ENCODE measurements at places on chromosomes 1 and 21.

- DNase-seq: no peak
These were observed 966 bp downstream of the TFB2M start for GRCh38 chr1:246564839-246565750.

DNA sequence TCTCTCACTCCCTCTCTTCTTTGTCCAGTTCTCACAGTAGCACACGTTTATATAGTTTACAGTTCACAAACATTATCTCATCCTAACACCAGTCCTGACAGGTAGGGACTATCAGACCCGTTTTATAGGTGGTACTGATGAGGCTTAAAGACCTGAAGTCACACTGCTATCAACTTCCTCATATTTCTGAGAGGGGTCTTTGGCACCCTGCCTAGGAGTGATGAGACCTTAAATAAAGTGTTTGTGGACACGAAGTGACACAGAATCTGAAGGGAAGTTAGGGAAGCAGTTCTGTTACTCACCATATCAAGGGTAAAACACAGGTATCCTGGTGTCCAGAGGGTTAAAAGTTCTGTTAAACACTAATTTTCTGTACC lies 590 bp upstream of the TACSTD2 start:
- DNase-seq: no peak

DNA sequence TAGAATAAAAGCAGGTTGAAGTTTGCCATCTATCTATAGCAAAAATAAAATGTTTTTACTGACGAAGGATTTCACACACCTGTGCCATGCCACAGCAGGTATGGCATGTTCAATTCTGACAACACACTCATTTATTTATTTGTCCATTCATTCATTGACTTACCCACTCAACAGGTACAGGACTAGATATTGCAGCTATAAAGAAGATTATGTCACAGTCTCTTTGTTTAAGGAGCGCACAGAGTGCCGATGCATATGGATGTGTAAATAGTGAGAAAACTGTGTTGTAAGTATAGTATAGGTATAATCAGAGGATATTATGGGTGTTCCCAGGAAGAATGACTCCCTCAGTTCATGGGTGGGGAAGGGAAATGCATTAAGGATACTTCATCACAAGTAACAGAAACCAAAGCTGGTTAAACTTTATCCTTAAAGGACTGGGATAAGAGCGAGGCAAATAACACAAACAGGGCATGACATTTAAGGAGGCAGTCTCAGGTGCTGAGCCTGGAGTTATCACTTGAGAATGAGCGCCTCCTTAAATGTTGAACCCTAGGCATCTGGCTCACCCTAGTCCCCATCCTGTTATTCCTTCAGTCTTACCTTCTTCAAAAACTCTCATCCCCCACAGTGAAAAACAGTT lies 7.9 kb upstream of the ZRANB2 start:
- no peak for DNase-seq

DNA sequence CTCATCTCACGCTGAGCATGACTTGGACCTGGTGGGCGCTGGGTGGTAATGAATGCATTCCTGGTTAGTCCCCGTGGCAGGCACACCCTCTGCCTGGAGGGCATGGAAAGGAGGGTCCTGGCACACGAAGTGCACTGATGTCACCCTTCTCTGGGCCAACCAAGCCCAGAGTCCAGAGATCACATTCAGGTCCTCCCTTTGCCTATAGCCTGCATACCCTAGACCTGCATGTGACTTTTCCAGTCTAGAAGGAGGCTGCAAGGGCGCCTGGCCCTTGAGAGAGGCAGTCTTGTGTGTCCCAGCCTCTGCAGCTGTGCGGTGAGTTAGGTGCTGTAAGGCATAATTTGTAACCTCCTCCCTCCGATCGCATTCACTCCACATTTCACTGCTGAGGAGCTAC lies 22.1 kb downstream of the PADI2 start:
- DNase-seq: no peak

DNA sequence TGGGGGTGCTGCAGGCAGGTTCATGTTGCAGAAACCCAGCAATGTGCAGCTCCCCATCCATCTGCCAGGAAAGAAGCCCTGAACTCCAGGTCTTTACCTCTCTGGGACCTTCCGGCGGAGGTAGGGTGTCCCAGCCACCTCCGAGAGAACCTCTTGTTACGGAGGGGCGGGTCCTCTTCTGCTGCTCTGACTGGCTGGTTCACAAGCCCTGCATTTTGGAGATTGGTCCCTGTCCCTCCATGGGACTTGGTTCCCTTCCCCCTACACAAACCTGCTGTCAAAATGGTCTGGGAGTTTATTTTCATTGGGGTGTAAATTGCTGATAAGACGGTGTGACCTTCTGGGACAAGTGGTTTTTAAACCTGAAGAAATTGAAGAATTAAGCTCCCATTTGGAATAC lies 8.0 kb upstream of the CELSR2 start:
- DNase-seq: no peak

GRCh38 chr1:24553931-24554330 lies 2.0 kb upstream of the NCMAP start:
- no peak for DNase-seq

GRCh38 chr21:42302794-42303193 lies 12.4 kb downstream of the TFF3 start:
- no peak for DNase-seq

DNA sequence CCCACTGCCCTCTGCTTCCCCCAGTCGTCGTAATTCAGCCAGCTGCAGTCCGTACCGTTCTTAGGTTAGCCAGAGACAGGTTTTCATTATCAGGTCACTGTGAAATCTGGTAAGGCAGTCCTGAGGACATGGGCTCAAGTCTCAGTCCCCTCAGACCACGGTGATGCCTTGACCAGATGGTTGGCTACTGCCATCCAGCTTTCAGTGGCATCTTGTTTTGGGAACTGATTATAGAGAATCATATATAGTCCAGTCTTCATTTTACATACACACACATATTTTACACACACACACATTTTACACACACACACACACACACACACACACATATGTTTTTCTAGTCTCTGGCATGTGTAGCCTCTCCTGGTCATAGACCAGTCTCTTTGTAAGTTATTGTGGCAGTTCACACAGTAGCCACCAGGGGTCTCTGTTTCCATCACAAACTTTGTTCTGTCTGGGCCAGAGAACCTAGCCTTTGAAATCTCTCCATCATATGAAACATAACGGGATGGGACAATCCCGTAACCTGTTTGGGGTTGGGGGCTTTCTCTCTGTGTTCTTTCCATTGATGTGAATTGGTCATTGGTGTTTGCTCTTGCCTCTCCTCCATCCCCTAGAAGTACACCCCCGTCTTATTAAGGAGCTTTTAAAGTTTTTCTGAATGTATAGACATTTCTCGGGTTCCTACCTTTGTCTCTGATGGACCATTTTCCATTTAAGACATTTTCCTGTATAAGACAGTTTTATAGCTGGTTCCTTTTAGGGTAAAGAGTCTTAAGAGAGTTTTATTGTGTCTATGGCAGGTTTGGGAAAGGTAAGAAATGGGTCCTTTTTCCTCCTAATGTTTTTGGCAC lies 8.4 kb upstream of the IKBKE start:
- peak; percentile 79 for DNase-seq

GRCh38 chr1:43803646-43804045 lies 96.3 kb downstream of the ST3GAL3 start:
- DNase-seq: no peak

DNA sequence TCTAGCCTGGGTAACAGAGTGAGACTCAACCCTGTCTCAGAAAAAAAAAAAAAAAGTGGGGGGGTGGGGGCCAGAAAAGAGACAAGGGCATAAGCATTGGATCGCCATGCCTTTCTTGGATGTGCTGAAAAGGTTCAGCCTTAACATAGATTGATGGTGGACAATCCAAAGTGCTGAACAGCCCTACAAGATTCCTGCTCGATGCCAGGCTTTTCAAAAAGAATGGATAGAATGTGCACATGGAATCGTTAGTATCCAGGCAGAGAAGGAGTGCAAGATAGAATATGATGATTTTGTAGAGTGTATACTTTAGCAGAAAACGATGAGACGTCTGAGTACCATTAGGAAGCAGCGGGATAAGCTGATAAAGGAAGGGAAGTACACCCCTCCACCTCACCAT lies 10.9 kb upstream of the COA7 start:
- no peak for DNase-seq
